Retinal pigment epithelial cell (primary cell): ENCODE measurements at places on chromosomes 6 and 20.
A peak's percentile ranks its signal among the peaks of the same experiment; 100 is the strongest.

DNA sequence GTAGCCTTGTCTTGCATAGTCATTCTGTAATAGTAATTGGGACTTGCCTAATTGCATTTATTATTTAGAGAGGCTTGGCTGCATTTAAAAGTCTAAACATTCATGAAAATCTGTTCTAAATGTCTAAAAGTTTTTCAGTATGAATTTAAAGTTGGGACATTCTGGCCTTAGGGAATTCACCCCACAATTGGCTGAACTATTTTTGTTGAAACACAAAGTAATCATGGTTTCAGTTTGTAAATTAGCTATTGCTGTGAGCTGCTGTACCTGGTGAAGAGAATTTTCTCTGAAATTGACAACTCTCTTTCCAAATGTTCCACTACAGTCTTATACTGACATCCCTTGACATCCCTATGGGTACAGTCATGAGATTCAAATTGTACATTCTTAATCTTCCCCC, 253.0 kb downstream of the FARS2 start:
- DNase-seq = no peak

DNA sequence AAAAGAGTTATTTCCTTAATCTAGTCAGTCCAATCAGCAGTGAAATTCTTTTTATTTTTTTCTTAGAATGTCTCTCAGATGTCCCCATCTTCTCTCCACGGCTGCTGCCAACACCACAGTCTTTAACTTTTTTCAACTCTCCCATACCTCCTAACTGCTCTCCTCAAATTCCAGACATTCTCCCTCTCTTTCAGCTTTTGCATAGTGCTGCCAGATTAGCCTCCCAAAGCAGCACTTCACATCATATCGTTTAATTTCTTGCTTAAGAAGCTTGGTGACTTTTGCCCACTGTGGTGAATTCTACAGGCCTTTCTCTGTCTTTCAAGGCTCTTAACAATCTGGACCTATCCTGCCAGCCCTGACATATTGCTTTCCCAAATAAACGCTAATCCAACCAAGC, 233.4 kb downstream of the UST start:
- DNase-seq = peak; percentile 24

GRCh38 chr20:54234991-54235390, 27.1 kb downstream of the PFDN4 start:
- no peak for DNase-seq

DNA sequence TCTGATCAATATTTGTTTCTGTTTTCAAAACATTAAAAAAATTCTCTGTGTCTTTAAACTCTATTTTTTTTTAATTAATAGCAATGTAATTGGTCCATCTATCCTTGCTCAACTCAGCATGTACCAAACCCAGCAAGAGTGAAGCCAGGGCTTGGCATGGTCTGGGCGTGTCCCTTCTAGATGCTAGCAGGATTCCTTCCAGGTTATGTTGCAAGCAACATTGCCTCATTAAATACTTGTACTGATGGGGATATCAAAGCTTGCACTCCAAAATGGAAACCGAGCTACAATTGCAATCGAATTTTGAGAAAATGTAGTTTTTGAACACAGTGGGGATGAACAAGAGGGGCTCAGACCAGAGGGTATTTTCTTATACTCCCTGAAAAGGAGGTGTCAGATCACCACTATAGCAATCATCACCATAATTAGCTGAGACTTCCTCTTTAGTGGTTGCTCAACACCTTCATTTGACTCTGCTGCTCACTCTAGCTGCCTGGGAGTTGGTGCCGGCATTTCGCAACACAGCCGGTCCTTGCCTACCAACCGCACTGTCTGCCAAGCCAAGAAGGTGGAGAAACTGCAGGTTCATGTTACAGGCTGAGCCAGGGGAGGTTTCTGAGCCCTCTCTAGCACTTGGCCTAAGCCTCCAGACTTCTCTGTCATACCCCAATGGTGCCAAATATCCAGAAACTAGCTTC, 67.8 kb upstream of the RALGAPA2 start:
- no peak for DNase-seq

DNA sequence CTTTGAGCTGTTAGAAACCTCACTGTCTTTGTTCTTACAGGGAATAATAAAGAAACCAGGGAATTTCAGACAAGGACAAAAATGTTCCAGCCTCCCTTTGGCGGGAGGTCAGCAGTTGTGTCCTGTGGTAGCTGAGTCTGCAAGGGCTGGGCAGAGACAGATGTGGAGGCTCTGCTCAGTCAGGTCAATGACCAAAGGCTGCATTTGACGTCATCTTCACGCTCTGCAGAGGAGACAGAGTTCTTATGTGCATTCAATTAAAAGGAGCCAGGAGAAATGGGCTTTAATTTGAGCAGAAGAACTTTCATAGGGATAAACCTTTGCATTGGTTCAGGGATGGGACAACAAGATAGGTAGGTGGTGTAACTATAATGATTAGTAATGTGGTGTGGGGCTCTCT, 45.1 kb upstream of the FOXA2 start:
- DNase-seq = no peak
